ENCODE measurements at places on chromosomes 11 and 22.

- DNase-seq = no peak
Observed at GRCh38 chr11:93540896-93541553, 2.2 kb downstream of the SMCO4 start.

GRCh38 chr11:119551420-119552105, 128.6 kb upstream of the THY1 start:
- no peak for DNase-seq

DNA sequence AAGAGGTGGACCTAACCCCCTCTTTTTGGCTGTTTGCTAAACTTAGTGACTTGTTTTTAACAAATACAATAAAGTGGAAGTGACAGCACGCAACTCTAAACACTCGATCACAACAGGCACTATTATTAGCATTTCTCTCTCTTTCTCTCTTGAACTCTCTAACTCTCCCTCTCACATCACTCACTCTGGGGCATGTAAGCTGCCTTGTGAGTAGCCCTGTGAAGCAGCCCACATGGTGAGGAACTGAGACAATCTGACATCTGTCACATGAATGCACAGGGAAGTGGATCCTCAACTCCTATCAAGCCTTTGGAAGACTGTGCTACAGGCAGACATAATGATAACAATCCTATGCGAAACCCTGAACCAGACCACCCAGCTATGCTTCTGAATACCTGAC, 609.0 kb upstream of the CNTN5 start:
- DNase-seq = no peak

DNA sequence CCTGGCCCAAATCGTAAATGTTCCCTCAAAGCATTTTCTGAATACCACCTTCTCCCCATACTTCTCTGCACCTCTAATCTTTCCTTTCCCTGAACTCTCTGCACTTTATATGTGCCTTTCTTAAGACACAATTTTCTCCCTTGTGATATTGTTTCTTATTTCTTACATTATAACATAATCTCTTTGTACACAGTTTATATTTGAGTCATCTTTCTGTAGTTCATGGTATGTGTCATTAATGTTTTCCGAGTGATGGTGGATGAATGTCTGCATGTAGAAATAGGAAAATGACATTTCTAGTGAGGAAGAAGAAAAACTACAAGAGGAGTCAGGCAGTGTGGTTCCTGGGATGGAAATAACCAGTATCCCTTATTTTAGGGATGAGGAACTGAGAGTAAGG, 5.5 kb downstream of the ACRV1 start:
- no peak for DNase-seq

DNA sequence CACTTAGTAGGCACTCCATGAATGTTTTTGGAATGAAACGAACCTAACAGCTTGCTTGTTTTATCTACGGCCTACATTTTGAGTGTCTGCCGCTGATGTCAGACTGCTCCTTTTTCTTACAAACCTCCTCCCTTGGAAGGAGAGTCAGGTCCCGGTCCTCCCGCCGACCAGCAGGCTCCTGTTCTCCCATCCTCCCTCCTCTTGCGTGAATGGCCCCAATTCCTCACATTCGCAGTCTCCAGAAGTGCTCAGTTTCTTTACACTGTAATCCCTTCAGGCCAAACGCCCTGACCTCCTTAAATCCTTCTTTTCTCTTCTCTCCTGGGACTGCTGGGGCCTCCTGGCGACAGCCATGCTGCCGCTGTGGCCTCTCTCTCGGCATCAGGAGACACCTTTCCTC, 82.6 kb upstream of the CSNK2A3 start:
- peak; percentile 61 for DNase-seq

- no peak for DNase-seq
Observed at GRCh38 chr11:15035283-15035682, 38.1 kb upstream of the CALCB start.

- peak; percentile 94 for DNase-seq
Observed at GRCh38 chr22:29702000-29702930, 17.5 kb upstream of the CABP7 start.

GRCh38 chr11:108512708-108513107, 14.5 kb upstream of the POGLUT3 start:
- DNase-seq = no peak

GRCh38 chr22:35660291-35661127, 12.3 kb downstream of the APOL6 start:
- no peak for DNase-seq

- DNase-seq = no peak
Observed at GRCh38 chr22:42785706-42786499, 65.2 kb upstream of the A4GALT start.

- peak; percentile 70 for DNase-seq
Observed at GRCh38 chr11:118151431-118151830, 1.2 kb downstream of the SCN4B start.

GRCh38 chr11:120272303-120272702, 32.4 kb downstream of the POU2F3 start:
- DNase-seq = no peak

DNA sequence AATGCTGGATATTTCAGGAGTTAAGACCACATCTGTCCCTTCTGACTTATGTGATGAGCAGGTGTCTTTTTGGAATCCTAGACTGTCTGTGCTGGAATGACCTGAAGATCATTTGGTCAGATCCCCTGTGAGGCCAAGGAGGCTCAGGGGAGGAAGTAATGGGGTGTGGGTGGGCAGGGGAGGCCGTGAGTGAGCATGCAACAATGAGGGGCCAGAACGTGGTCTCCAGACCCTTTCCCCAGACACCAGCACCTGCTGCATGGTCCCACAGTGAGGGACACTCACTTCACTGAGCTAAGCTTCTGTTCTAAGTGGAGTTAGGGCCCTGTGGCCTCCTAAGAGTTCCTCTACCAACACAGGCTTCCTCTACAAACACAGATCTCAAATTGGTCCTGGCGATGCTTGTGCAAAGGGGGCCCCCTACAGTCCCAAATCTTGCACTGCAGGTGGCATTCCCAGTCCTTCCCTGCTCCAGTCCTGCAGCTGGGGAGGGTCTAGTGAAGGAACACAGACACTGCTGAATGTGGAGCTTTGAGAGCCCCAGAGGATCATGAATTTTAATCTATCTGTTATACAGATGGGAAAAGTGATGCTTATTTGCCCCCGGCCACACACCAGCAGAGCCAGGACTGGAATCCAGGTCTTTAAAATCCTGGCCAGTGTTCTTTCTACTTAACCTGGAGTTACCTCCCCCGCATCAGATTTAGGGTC, 7.4 kb downstream of the USP2 start:
- DNase-seq = peak; percentile 87

GRCh38 chr11:22780952-22781593, 48.5 kb downstream of the SVIP start:
- no peak for DNase-seq

- no peak for DNase-seq
Observed at GRCh38 chr22:28497188-28497587, 182.5 kb downstream of the TTC28 start.

GRCh38 chr11:83456075-83456474, 169.9 kb upstream of the CCDC90B start:
- DNase-seq = no peak

- peak; percentile 97 for DNase-seq
Observed at GRCh38 chr11:77154381-77155081, 26.5 kb downstream of the MYO7A start.

- no peak for DNase-seq
Observed at GRCh38 chr11:114132417-114132816, 72.9 kb downstream of the ZBTB16 start.

DNA sequence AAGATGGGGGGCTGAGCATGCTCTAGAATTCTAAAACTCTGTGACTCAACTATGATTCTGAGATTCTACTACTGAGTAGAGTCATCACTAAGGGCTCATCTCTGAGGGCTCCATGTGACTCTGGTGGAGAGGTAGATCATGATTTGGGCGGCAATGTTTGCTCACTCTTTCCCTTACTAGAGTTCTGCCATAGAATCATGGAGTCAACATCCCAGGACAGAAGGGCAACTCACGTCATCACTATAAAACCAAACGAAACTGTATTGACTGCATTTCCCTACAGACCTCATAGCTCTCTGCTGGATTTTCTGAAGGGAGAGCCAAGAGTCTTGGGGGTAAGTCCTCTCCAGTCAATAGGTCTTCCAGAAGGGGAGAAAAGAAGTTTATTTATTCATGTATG, at the start of gene MS4A14:
TSS of gene MS4A14 (plus strand) at position 78 of the 400 bp plus-strand sequence. CDS start at position 198, 120 bp downstream.
- no peak for DNase-seq

DNA sequence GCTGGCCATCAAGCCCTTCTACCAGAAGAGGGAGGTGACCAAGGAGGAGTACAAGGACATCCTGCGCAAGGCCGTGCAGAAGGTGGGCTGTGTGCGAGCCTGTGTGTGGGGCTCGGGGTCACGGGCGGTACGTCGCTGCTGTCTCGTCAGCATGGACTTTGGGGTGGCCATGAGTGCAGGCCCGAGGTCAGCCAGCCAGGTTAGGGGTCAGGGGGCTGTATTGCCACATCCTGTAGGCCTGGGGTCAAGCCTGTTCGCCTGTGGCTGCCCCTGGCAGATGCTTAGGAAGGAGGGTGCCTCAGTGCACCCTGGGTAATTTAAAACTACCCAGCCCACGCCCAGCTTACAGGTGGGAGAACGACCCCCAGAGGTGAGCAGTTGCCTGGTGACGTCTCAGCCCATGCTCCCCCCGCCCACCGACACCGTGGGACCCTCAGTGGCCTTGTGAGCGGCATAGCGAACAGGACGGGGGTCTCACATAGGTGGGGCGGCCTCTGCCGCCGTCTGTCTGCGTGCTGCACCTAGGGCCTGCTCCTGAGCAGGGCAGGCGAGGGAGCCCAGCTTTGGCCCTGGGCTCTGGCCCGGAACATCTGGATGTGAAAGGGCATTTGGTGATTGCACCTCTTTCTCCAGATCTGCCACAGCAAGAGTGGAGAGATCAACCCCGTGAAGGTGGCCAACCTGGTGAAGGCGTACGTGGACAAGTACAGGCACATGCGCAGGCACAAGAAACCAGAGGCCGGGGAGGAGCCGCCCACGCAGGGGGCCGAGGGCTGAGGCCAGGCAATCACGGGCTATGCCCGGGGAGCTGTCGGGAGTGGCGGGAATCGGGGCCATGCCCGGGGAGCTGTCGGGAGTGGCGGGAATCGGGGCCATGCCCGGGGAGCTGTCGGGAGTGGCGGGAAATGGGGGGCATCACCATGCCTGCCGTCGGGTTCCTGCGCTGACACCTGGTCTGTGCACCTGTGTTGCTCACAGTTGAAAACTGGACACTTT, 4.5 kb downstream of the IRF7 start:
- DNase-seq = no peak

DNA sequence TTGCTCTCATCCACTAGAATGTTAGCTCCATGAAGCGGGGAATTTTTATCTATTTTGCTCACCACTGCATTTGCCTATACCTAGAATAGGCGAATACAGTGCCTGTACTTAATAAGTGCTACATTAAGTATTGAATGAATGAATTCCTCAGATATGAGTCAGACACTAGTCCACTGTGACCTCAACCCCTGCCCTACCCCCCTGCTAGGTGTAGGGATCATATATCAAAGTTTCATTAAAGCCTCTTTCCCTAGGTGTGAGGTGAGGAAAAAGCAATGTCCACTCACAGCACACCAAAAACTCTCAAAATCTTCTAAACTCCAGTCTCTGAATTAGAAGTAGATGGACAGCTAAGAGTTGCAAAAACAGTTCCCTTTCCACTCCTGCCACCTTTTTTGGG, 9.8 kb upstream of the PSMA1 start:
- no peak for DNase-seq

GRCh38 chr22:19892257-19892879, 37.7 kb upstream of the GNB1L start:
- DNase-seq = no peak

DNA sequence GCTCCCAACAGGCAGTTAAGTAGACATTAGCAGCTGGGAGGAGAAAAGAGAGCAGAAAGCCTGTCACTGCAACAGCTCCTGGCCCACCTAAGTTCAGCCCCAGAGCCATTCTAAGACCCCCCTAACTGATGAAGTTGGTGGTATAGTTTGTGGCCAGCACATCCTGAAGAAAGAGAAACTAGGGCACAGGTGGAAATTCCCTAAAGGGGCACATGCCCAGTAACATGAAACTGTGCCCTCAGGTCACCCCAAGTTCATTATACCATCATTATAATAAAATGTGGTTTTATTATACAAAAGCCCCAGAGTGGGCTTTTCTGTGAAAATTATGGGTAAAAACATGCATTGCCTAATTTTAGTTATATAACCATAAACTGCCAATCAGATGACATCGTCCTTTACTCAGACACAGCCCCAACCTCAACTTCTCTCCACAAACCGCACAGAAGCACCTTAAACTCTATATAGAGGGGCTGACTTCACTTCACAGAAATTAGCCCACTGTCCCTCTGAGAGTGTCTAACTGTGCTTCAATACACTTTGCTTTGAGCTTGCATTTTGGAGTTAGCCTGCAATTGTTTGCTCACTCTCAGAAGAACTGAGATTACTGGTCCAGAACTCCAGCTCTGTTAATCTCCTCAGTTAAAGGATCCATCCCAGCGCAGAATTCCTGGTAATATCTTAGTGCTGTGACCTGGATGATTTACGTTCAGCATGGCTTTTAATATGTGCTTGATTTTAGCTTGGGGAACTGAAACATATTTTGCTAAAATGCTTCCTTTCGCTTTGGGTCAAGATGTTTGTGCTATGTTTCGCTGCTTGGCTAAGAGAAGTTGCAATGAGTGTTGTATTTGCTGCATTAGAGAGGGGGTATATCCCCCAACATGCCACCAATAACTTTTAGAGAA, 1.8 kb upstream of the APOL3 start:
- no peak for DNase-seq

DNA sequence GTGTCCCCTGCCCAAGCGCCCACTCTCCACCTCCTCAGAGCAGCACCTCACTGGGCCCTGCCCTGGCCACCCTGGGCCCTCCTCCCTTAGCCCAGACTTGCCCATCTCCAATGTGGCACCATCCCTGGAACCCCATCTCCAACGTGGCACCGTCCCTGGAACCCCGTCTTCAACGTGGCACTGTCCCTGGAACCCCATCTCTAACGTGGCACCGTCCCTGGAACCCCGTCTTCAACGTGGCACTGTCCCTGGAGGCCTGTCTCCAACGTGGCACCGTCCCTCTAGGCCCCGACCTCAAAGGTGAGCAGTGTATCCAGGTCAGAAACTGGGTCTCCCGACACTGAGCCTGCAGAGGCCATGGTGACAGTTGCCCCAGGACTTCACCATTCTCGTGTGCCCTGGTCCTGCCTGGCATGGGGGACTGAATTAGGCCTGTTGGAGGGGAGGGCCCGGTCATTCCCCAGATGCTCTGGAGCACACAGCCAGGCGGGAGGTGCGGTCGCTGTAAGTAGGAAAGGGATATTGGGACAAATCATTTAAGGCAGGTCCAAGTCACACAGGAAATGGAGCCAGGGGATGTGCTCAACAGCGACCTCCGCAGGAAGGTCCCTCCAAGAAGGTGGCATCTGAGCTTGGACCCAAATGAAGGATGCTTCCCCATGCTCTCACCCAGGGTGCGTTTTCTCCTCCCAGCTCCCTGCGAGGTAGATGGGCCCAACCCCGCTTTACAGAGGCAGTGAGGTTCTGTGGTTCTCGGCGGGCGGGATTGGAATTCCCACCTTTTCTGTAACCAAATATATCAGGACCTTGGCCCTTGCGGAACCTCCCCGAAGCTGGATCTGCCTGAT, 2.4 kb upstream of the CTSD start:
- no peak for DNase-seq

GRCh38 chr11:6926208-6927029, at the start of gene ZNF215:
ZNF215 (plus strand) TSS chr11:6926426; CDS start chr11:6932273, 5,847 bp downstream.
- DNase-seq = peak; percentile 58

GRCh38 chr11:131391176-131391575, 20.8 kb downstream of the NTM start:
- DNase-seq = no peak

- DNase-seq = no peak
Observed at GRCh38 chr22:37484480-37485394, 1.4 kb downstream of the MFNG start.

All from G401 (cell line).